SK-N-SH (cell line): ENCODE measurements at places on chromosomes 7 and 10.

- DNase-seq = peak; percentile 56
Measured at GRCh38 chr10:129332476-129332875, 134.6 kb upstream of the MGMT start.

- DNase-seq = no peak
Measured at GRCh38 chr10:87866412-87866974, 3.1 kb downstream of the PTEN start.

- no peak for DNase-seq
Measured at GRCh38 chr10:124495162-124495561, 33.5 kb downstream of the LHPP start.

- DNase-seq = no peak
Measured at GRCh38 chr10:71711052-71711623, 8.4 kb downstream of the C10orf105 start.

- no peak for DNase-seq
Measured at GRCh38 chr7:94394437-94395140, at the start of gene COL1A2. COL1A2 (plus strand) TSS chr7:94394895; CDS start chr7:94395032, 137 bp downstream.

DNA sequence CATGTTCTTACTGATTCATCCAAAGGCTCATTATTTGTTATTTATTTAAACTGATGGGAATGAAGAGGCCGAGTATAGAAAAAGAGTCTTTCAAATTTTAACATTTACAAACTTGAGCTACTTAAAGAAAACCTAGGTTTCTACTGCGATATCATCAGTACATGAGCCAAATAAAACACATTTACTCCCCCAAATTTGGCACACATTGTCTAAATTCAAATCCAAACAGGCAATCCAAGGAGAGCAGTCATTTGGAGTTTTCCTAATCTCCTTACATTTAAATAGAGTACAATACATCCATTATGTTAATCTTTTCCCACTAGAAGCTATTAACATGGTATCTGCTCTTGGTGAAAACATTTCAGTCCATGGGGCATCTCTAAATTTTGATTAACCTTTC, 2.2 kb downstream of the NMT2 start:
- no peak for DNase-seq

- no peak for DNase-seq
Measured at GRCh38 chr10:24515481-24515880, 208.2 kb downstream of the ARHGAP21 start.
